Activated naive CD8-positive, alpha-beta T cell treated with anti-CD3 and anti-CD28 coated beads for 36 hours (primary cell): ENCODE measurements at places on chromosomes 4 and X. TPM values are rescaled to one million over a fixed set of nuclear protein-coding genes. Genes with fewer than 3 reads are reported as not detected.

GRCh38 chrX:130120321-130120731, 10.0 kb upstream of the ELF4 start:
- peak; percentile 40 for DNase-seq

DNA sequence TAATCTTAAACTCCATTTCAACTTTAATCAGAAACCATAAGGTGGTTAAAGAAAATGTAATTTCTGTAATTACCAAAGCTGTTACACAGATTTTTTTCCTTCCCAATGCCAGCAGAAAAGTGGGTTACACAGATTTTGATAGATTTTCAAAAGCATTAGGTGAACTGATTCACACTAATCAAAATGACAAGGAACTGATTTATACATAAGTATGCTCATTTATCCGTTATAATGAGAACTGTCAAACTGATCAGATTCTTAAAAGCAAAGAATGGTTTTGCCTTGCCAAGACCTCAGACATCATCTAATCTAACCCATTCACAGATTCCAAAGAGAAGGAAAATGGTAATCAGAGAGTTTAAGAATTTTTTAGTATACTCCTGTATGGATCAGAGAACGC, 5.2 kb downstream of the UGDH start:
- DNase-seq, result no peak

- DNase-seq, result no peak
These were observed 55.7 kb upstream of the CLNK start for GRCh38 chr4:10740251-10740650.

DNA sequence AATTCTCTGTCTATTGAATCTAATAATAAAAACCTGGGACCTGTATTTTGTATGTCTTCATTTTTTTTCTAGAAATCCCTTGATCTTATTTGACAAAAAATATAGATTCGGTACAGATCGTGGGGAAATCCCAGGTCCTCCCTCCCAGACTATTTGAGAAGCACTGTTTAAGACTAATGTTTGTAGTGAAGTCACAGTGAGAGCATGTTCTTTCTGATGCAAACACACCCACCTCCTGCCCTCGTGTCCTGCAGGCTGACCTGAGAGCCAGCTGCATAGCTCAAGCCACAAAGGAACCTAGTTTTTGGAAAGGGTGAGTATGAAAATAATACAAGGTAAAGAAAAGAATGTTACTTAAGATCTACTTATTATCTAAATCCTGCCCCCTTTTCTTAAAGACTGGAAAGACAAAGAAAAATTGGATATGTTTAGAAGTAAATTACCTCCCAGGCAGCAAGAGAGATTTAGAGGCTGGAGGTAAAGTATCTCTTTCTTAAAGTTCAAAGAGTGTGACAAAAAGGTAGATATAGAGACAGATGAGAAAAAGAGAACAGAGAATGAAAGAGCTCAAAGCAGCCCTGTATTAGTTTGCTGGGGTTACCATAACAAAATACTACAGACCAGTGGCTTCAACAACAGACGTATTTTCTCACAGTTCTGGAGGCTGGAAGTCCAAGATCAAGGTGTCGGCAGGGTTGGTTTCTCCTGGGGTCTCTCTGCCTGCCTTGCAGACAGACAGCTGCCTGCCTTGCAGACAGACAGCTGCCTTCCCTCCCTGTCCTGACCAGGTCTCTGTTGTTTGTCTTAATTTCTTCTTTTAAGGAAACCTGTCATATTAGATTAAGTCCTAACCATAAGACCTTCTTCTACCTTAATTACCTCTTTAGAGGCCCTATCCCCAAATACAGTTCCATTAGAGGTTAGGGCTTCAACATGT, 20.4 kb upstream of the DCTD start:
- no peak for DNase-seq

DNA sequence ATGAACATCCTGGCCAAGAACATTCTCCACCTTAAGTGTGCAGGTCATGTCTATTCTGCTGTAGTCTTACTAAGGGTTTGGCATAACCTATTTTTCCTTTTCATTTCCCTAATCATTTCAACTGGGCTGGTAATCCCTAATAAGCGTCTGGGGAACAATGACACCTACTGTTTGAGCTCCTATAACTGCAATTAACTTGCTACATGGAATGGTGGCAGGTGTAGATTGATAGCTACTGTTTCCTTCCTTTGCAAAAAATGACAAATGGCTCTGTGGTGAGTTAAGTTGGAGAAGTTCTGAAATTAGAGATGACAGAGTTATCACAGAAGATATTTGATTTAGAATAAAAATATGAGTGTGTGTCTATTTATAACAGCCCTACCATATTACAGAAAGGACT, 104.5 kb upstream of the NAP1L5 start:
- DNase-seq, result no peak

GRCh38 chr4:37644962-37645361, 41.2 kb downstream of the RELL1 start:
- DNase-seq, result no peak

DNA sequence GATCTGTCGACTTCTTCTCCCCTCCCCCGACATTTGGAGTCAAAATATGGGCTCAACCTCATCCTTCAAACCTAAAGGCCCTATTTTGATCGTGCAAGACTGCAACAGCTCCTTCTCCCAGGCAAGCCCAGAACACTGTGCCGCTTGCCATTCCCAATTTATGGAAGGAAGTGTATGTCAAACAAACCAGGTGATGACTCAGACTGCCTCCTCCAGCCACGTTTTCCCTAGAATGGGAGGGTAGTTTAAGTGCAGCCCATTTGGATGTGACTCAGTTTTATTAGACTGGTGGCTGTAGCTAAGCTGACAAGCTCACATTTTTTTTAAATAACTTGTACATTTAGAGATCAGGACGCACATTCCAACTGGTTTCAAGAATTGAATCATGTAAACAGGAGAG, 570.4 kb upstream of the DIPK2B start:
- DNase-seq, result no peak

GRCh38 chr4:98643755-98644154, 14.7 kb downstream of the TSPAN5 start:
- no peak for DNase-seq

- DNase-seq, result no peak
These were observed 582.4 kb downstream of the FAM133A start for GRCh38 chrX:94256396-94256795.

GRCh38 chrX:135923353-135923752, 29.8 kb downstream of the SAGE1 start:
- DNase-seq, result no peak

GRCh38 chrX:145552643-145553042, 265.0 kb upstream of the SLITRK2 start:
- no peak for DNase-seq

- no peak for DNase-seq
These were observed 747.6 kb upstream of the FTHL17 start for GRCh38 chrX:31819455-31819854.

GRCh38 chr4:136412708-136413107, 1119.6 kb downstream of the PCDH18 start:
- DNase-seq, result no peak

DNA sequence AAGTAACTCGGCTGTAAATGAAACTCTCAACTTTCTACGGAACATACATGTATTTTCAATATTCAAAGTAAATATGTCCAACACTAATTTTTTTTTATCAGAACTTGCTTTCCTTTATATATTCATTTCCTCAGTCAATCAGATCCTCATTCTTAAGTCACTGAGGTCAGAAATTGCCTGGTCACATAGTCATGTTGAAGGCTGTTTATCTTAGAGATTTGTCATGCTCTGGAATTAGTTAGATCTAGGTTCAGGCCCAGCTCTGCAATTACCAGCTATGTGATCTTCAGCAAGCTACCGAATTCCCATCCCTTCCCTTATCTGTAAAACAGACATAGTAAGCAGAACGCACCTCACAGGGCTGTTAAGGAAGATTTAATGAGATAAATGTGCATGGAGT, 228.8 kb downstream of the SPCS3 start:
- no peak for DNase-seq

DNA sequence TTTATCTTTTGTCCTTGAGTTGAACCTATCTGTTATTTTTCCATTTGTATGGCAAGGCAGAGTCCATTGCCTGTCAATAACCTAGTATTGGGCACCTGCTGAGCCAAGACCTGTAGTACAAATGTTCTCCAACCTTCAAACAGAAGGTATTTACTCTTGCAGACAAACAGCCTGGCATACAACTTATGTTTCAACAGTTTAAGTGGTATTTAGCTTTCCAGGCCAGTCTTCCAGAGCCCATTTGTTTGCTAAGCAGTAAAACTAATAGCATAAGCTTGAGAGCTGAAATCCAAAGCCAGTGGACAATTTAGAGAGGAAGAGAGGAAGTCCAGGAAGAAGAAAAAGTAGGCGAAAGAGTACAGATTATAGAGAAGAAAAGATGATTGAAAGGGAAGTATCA, 979.3 kb downstream of the GLUD2 start:
- DNase-seq, result no peak

- DNase-seq, result no peak
These were observed 193.4 kb upstream of the GPR101 start for GRCh38 chrX:137227151-137227550.

DNA sequence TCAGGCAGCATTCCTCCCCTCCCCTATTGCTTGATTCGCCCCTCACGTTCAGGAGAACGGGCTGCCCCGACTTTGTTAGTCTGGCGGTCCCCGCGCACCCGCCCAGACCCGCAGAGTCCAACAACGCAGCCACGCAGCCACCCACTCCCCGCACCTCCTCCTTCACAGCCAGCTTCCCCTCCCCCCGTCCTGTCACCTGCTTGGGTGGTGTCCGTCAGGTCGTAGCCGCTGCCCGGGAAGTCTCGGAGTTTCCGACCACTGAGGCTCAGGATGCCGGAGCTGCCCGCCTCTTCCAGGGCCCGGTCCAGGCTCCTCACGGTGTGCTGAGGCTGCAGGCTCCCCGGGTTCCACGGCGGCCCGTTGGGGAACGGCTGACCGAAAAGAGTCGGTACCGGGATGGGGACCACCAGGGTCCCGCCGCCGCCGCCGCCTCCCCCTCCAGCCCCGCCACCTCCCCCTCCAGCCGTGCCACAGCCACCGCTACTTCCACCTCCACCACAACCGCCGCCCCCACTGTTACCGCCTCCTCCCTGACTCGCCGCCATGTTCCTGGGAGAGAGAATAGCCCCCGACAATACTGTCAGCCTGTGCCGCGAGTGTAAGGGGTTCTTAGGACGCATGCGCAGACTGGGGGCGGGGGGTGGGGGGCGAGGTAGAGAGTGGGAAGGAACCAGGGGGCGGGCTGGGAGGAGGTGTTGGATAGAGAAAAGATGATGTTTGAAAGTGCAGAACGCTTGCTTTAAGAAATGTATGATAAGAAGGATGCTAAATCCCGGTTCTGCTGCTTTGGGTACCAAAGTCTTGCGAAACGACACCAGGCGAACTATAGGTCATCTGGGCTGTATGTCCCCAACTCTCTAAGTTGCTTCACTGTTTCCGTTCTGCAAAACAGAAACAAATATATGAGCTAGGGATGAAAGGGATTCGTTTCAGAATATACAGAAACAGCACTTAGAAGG, at the start of gene LRCH2:
TSS of gene LRCH2 (minus strand) at position 600 of the 959 bp plus-strand sequence. CDS start at position 545, 55 bp downstream.
- DNase-seq, result no peak

DNA sequence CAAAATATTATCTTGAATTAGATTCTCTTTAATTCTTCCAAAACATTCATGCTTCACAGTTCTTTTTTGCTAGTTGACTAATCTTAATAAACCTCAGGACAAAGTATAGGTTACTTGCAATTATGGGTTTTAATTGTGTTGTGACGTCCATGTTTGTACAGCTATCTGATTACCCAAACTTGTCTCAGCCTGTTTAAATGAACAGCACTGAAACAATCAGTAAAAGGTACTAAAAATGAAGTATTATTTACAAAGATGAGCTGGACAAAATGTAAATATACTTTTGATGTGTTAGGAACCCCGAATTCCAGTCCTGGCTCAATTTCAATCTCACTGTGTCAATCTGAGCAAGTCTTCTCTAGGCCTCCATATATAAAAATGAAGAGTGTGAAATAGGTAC, 57.4 kb upstream of the SLC6A14 start:
- DNase-seq, result no peak

The DGAT2L6 gene
- total RNA-seq, result not detected

The LINC00632 gene
- total RNA-seq, result not detected

The PGAM4 gene
- total RNA-seq, result 0.92 TPM

The SHROOM4 gene
- not detected for total RNA-seq

The SAGE1 gene
- not detected for total RNA-seq

The MGAT4D gene
- total RNA-seq, result not detected

The NONO gene
- 536 TPM for total RNA-seq
